Psoas muscle (tissue), 8 donors: ENCODE measurements at places on chromosomes 2 and 18.
A peak's percentile ranks its signal among the peaks of the same experiment; 100 is the strongest.

DNA sequence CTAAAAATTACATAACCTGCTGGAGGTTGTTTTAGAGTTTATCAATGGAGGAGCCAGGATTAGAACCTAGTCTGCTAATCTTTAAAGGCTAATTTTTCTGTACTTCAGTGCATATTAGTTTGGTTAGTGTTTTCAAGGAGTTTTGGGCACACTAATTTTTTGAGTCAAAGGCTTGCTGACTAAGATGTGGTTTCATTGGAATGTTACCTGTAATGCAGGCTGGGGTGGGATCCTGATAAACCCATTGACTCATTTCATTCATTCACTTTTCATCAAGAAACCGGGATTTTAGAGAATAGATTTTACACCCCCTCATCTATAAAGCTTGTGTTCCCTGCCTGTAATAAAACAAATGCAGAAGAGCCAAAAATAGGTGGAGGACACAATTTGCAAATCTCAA is 91.9 kb upstream of the IL1R2 start:
- no peaks in the 10 kb centered on the region for H3K36me3 ChIP-seq
- no peak for DNase-seq
- no peak overlapping the region for H3K27ac ChIP-seq
- H3K4me3 ChIP-seq: no peak overlapping the region
- H3K27me3 ChIP-seq: no peaks in the 10 kb centered on the region

DNA sequence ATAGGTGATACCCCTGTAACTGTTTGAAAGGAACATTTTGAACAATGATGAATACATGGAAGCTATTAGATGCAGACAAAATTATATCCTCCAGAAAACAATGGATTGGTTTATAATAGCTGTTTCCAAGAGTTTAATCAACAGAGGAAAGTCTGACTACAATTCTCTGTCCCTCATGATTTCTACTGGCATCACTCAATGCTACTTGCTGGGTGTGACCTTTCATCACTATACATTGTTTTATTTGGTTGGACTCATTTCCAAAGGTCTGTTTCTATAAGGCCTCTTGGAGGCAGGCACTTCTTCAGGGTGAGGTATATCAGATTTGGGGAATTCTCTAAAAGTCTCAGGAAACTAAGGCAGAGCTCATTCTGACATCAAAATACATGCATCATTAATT is 636.1 kb upstream of the SLC8A1 start:
- no peaks in the 10 kb centered on the region for H3K36me3 ChIP-seq
- no peak overlapping the region for H3K4me3 ChIP-seq
- H3K27me3 ChIP-seq: no peaks in the 10 kb centered on the region

GRCh38 chr2:45332567-45332966 is 278.5 kb downstream of the SRBD1 start:
- H3K4me1 ChIP-seq: peaks cover 4% of the 10 kb centered on the region
- no peaks in the 10 kb centered on the region for H3K36me3 ChIP-seq
- no peaks in the 10 kb centered on the region for H3K27me3 ChIP-seq
- no peak for DNase-seq

DNA sequence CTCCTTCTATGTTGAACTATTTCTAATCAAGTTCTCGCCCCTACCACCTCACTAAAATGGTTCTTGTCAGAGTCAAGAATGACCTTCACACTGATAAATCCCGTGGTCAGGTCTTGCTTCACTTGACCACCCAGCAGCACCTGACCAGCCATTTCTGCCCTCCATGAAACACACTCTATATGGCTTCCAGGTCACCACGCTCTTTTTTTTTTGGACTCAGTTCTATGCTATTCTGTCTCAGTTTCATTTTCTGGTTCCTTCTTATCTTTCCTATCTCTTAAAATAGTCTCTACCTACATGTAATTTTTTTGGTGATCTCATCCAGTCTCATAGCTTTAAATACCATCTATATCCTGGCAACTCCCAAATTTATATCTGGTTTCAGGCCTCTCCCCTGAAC is 11.4 kb downstream of the EIF2AK3 start:
- no peak overlapping the region for H3K27ac ChIP-seq
- peaks cover 4% of the 10 kb centered on the region for H3K36me3 ChIP-seq
- no peaks in the 10 kb centered on the region for H3K27me3 ChIP-seq
- no peak for DNase-seq

- peaks cover 48% of the 10 kb centered on the region for H3K4me1 ChIP-seq
- no peak overlapping the region for H3K4me3 ChIP-seq
- no peaks in the 10 kb centered on the region for H3K27me3 ChIP-seq
- H3K27ac ChIP-seq: peak overlapping the region; percentile 62
- no peak for DNase-seq
Measured at GRCh38 chr2:6941299-6942046, 24.3 kb downstream of the RNF144A start.

GRCh38 chr18:21296045-21296444 is 54.0 kb downstream of the GREB1L start:
- peaks cover 3% of the 10 kb centered on the region for H3K27me3 ChIP-seq
- DNase-seq: no peak
- no peak overlapping the region for H3K4me3 ChIP-seq

DNA sequence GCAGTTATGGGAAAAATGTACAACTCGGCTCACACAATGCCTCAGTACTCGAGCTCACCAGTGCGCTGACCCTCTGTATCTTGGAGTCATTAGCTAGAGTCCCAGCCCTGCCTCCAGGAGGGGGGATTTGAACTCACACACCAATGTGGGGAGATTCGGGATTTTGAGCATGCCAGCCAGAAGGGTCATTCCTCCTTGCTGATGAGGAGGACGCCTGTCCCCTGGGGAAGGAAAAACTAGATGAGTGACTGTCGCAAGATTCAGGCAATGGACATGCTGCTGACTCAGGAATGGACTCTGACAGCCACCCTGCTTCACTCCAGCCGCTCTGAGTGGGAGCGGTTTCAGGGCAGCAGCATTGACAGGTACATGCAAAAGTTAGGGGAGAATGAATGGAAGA is 20.6 kb downstream of the FIGN start:
- no peaks in the 10 kb centered on the region for H3K36me3 ChIP-seq
- H3K27ac ChIP-seq: no peak overlapping the region
- DNase-seq: no peak
- no peak overlapping the region for H3K4me3 ChIP-seq
- no peaks in the 10 kb centered on the region for H3K27me3 ChIP-seq
- peaks cover 3% of the 10 kb centered on the region for H3K4me1 ChIP-seq

DNA sequence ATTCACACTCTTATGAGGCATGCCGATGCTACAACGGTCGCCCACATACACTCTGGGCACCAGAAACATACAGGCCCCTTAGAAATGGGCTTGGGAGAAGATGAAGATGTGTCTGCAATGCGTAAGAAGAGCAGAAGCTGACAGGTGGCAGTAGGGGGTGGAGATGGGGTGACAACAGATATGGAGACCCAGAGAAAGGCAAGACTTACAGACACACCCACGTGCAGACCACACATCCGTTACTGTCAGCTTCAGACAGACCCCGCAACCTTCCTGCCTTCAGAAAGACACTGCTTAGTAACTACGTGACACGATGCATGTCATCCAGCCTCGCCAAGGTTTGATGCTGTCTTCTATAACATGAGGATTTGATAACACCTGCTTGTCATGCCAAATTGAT is 89.5 kb downstream of the ZFP36L2 start:
- H3K4me3 ChIP-seq: no peak overlapping the region
- H3K36me3 ChIP-seq: no peaks in the 10 kb centered on the region
- no peak overlapping the region for H3K27ac ChIP-seq
- H3K27me3 ChIP-seq: no peaks in the 10 kb centered on the region
- no peak for DNase-seq

- no peak within 1 kb of the TSS for H3K27ac ChIP-seq
- DNase-seq: peak; percentile 38
- H3K36me3 ChIP-seq: no peaks in the 10 kb centered on the region
- H3K27me3 ChIP-seq: no peaks in the 10 kb centered on the region
- no peaks in the 10 kb centered on the region for H3K4me1 ChIP-seq
Measured at GRCh38 chr2:238100049-238100820, at the start of gene ESPNL. TSS of gene ESPNL (plus strand) at chr2:238100340. CDS start at chr2:238100420, 80 bp downstream.

GRCh38 chr18:8045160-8045883 is 478.2 kb downstream of the PTPRM start:
- H3K27me3 ChIP-seq: no peaks in the 10 kb centered on the region
- H3K36me3 ChIP-seq: no peaks in the 10 kb centered on the region
- peaks cover 3% of the 10 kb centered on the region for H3K4me1 ChIP-seq
- no peak for DNase-seq
- no peak overlapping the region for H3K27ac ChIP-seq

GRCh38 chr2:51290725-51291124 is 258.8 kb upstream of the NRXN1 start:
- DNase-seq: no peak
- no peaks in the 10 kb centered on the region for H3K27me3 ChIP-seq
- H3K4me3 ChIP-seq: no peak overlapping the region
- no peak overlapping the region for H3K27ac ChIP-seq
- H3K4me1 ChIP-seq: no peaks in the 10 kb centered on the region

- no peaks in the 10 kb centered on the region for H3K4me1 ChIP-seq
- no peaks in the 10 kb centered on the region for H3K27me3 ChIP-seq
- no peaks in the 10 kb centered on the region for H3K36me3 ChIP-seq
Measured at GRCh38 chr2:241132538-241133435, 16.5 kb downstream of the PASK start.

GRCh38 chr18:70074116-70074515 is 126.4 kb upstream of the CD226 start:
- H3K27ac ChIP-seq: no peak overlapping the region
- DNase-seq: no peak
- no peaks in the 10 kb centered on the region for H3K4me1 ChIP-seq
- H3K4me3 ChIP-seq: no peak overlapping the region
- no peaks in the 10 kb centered on the region for H3K36me3 ChIP-seq
- H3K27me3 ChIP-seq: no peaks in the 10 kb centered on the region

- H3K4me3 ChIP-seq: no peak overlapping the region
- peaks cover 24% of the 10 kb centered on the region for H3K4me1 ChIP-seq
- no peaks in the 10 kb centered on the region for H3K27me3 ChIP-seq
- no peak for DNase-seq
Measured at GRCh38 chr2:65108780-65109179, 21.1 kb downstream of the RAB1A start.

DNA sequence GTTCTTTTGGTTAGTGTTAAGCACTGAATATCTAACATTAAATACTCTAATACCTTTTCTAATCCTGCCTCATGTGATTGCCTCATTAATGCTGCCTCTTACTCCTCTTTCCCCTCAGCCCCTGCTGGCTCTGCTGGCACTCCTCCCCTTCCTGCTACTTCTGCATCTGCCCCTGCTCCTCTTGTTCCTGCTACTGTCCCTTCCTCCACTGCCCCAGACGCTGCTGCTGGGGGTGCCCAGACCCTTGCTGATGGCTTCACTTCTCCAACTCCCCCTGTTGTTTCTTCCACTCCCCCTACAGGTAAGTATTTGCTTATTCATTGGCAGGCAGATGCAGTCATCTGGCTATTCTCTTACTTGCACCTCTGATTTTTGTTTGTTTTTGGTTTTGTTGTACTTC is 68.5 kb downstream of the ABI2 start:
- H3K36me3 ChIP-seq: no peaks in the 10 kb centered on the region
- no peak for DNase-seq
- no peak overlapping the region for H3K4me3 ChIP-seq
- no peak overlapping the region for H3K27ac ChIP-seq
- no peaks in the 10 kb centered on the region for H3K27me3 ChIP-seq

- H3K27me3 ChIP-seq: no peaks in the 10 kb centered on the region
- H3K4me3 ChIP-seq: no peak overlapping the region
- H3K4me1 ChIP-seq: no peaks in the 10 kb centered on the region
- no peak for DNase-seq
Measured at GRCh38 chr2:221468317-221468716, 103.8 kb downstream of the EPHA4 start.

DNA sequence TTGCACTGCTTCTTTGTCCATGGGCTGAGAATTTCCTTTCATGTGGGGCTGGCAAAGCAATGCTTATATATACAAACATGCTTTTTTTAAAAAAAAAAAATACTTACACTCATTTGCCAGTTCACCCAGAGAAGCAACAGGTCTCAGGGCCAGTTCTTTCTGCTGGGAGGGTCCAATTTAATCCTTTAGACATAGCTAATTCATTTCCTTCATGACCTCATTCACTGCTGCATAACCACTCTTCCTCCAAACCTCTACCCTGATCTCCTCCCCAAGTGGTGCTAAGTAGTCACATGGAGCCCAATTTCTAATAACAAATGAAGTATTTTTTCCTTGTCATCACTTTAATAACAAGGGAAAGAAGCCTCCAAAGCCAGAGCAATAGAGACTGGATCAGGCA is 17.1 kb upstream of the TMEM178A start:
- no peak for DNase-seq
- no peaks in the 10 kb centered on the region for H3K4me1 ChIP-seq
- no peak overlapping the region for H3K4me3 ChIP-seq
- H3K27ac ChIP-seq: no peak overlapping the region
- H3K36me3 ChIP-seq: no peaks in the 10 kb centered on the region

DNA sequence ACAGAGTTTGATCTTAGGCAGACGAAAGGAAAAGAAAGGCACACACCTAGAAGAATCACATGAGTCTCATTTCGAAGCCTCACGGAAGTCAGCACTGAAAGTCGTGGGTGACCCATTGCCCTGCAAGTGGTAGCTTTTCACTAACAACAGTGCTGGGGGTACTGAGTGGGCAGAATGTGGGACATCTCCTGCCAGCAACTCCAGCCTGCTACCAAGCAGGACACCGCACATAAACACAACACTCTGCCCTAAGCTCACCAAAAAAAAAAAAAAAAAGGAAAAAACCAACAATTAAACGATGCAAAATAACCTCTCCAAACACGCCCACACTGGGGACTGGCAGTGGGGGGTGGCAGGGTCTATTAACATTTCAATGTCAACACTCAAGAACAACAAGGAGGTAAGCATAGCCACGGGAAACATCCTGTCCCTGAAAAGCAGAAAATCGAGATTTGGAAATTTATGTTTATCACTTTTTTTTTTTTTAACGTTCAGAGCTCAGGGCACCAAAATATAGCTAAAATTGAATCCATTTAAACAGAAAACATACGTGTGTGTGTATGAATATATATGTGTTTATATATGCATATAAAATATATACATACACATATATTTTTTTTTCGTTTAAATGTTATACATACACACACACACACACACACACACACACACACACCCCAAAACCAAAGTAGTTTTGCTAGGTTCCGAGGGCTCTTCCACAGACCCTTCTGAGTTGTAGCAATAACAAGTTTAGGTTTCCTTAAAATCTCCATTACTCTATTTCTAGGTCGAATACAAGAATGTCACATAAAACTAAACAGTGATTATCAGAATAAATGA is 2.2 kb downstream of the INO80D start:
- H3K4me3 ChIP-seq: peak overlapping the region; percentile 88
- no peaks in the 10 kb centered on the region for H3K36me3 ChIP-seq
- H3K4me1 ChIP-seq: peaks cover 19% of the 10 kb centered on the region
- H3K27me3 ChIP-seq: no peaks in the 10 kb centered on the region
- no peak for DNase-seq
- H3K27ac ChIP-seq: peak overlapping the region; percentile 96

DNA sequence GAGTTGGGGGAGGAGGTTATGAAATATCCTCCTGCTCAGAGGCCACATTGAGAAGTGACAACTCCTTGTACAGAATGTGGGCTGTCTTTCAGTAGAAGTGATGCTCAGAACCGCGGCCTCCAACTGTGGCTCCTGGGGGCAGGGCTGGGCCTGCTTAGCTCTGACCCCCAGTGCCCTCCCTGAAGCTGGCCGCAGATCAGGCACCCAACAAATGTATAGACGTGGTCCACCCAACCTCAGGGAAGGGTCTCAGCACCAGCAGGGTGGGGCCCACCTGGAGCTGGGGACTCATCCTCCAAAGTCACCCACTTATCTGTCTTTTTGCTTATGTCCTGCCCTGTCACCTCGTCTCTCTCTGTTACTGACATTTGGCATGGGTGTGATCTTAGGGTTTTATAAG is 11.1 kb upstream of the BIN1 start:
- no peaks in the 10 kb centered on the region for H3K4me1 ChIP-seq
- H3K4me3 ChIP-seq: no peak overlapping the region
- no peaks in the 10 kb centered on the region for H3K36me3 ChIP-seq
- DNase-seq: no peak
- no peak overlapping the region for H3K27ac ChIP-seq
